ENCODE measurements at places on chromosomes 12 and 14. TPM values are rescaled to one million over a fixed set of nuclear protein-coding genes. Genes with fewer than 3 reads are reported as not detected.

DNA sequence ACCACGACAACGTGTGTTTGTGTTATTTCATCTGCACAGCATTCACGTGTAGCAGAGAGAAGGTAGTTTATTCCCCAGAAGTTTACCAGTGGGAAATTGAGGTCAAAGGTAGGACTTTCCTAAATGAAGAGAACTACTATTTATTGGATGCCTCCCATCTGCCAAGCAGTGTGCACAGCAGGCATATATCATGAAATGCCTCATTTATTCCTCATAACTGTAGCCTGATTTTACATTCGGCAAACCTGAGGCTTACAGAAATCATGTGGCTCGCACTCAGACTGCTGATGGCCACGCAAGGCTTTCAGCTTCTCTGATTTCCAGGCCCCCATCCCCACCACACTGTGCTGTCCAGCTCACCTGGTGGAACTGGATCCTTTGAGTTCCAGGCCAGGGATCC, 33.5 kb downstream of the NTF3 start:
- DNase-seq, result no peak
- H3K4me1 ChIP-seq, result no peaks in the 10 kb centered on the region
- no peaks in the 10 kb centered on the region for H3K27me3 ChIP-seq
- no peaks in the 10 kb centered on the region for H3K36me3 ChIP-seq
- no peak overlapping the region for H3K27ac ChIP-seq
- H3K4me3 ChIP-seq, result no peak overlapping the region

The KRT78 gene
- not detected for total RNA-seq

The CELA1 gene
- not detected for total RNA-seq

The FGF23 gene
- total RNA-seq, result 0.32 TPM

DNA sequence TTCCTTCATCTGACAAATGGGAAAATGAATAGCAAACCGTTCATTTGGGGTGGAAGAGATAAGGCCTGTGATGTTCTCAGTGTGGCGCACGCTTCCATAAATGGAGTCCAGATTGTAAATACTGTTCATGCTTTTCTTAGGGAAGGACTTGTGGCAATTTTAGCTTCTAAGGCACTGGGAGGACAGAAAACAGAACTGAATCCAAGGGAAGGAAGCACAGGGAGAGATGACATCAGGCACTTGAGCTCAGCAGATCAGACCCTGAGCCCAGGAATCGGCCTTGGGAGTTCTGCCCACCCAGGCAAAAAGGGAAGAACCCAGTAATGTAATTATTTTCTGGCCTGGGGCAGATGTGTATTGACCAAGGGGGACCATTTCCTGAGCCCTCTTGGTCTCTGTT, 7.2 kb upstream of the SH2B3 start:
- no peaks in the 10 kb centered on the region for H3K36me3 ChIP-seq
- H3K4me1 ChIP-seq, result no peaks in the 10 kb centered on the region
- no peak overlapping the region for H3K4me3 ChIP-seq
- DNase-seq, result no peak

- no peak for DNase-seq
- no peaks in the 10 kb centered on the region for H3K36me3 ChIP-seq
- H3K4me1 ChIP-seq, result no peaks in the 10 kb centered on the region
- H3K27me3 ChIP-seq, result no peaks in the 10 kb centered on the region
- no peak overlapping the region for H3K27ac ChIP-seq
Observed at GRCh38 chr12:11695321-11695720, 45.8 kb downstream of the ETV6 start.

GRCh38 chr14:101827286-101827685, 65.8 kb downstream of the PPP2R5C start:
- no peaks in the 10 kb centered on the region for H3K27me3 ChIP-seq
- peaks cover 13% of the 10 kb centered on the region for H3K36me3 ChIP-seq
- H3K4me3 ChIP-seq, result no peak overlapping the region
- no peaks in the 10 kb centered on the region for H3K4me1 ChIP-seq

- no peak overlapping the region for H3K27ac ChIP-seq
- DNase-seq, result no peak
Observed at GRCh38 chr14:65238456-65238855, 136.1 kb upstream of the MAX start.

The ITGB7 gene
- total RNA-seq, result 1.6 TPM

DNA sequence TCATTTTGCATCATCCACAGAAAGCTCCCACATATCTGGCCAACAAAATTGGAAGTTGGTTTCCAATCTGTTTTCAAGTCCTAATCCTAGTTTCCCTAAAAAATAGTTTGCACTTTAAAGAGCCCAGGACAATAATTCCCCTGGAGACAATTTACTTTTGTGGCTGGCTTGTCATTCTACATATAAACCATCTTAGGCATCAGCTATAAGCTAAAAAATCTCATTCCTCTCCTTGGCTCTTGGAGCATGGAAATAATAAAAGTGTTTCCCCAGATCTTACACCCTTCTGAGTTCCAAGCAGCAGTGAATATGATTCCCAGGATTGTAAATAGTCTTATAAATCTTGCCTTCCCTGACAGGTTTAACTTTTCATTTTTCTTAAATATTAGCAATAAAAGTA, 89.1 kb upstream of the NUDT4 start:
- H3K36me3 ChIP-seq, result no peaks in the 10 kb centered on the region
- H3K27ac ChIP-seq, result no peak overlapping the region
- H3K4me1 ChIP-seq, result no peaks in the 10 kb centered on the region
- no peak for DNase-seq
- no peaks in the 10 kb centered on the region for H3K27me3 ChIP-seq

The FMNL3 gene
- total RNA-seq, result 23.5 TPM

The SIX6 gene
- not detected for total RNA-seq

- peak; percentile 42 for DNase-seq
- no peaks in the 10 kb centered on the region for H3K4me1 ChIP-seq
- H3K27me3 ChIP-seq, result no peaks in the 10 kb centered on the region
- H3K4me3 ChIP-seq, result no peak overlapping the region
Observed at GRCh38 chr14:103833711-103834110, 13.7 kb downstream of the PPP1R13B start.

DNA sequence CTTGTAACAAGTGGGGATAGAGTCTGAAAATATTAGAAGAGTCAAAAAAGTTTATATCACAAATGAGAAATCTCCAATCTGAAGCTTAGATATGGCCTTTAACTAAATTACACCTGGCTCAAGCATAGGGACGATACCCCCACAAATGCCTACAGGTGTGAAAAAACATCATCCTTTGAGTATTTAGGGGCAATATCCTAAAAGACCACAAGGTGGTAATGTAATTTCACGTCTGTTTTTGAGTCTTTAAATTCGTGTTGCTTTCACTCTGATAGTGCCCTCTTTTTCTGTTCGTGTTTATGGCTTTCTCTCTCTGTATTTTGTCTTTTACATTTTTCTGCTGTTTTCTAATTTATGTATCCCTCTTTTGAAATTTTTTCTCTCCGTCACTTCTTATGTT, 84.3 kb downstream of the ETNK1 start:
- H3K4me1 ChIP-seq, result peaks cover 5% of the 10 kb centered on the region
- H3K27ac ChIP-seq, result no peak overlapping the region
- no peak overlapping the region for H3K4me3 ChIP-seq
- H3K36me3 ChIP-seq, result peaks cover 87% of the 10 kb centered on the region
- H3K27me3 ChIP-seq, result no peaks in the 10 kb centered on the region
- DNase-seq, result no peak

- no peaks in the 10 kb centered on the region for H3K4me1 ChIP-seq
- no peak overlapping the region for H3K27ac ChIP-seq
- no peaks in the 10 kb centered on the region for H3K27me3 ChIP-seq
- DNase-seq, result peak; percentile 35
Observed at GRCh38 chr12:110339184-110339952, 58.3 kb downstream of the ATP2A2 start.

The KCNA1 gene
- not detected for total RNA-seq

GRCh38 chr12:14393751-14394150, 28.3 kb downstream of the ATF7IP start:
- no peaks in the 10 kb centered on the region for H3K27me3 ChIP-seq
- H3K27ac ChIP-seq, result peak overlapping the region; percentile 40
- no peak overlapping the region for H3K4me3 ChIP-seq
- peaks cover 7% of the 10 kb centered on the region for H3K4me1 ChIP-seq
- no peak for DNase-seq

DNA sequence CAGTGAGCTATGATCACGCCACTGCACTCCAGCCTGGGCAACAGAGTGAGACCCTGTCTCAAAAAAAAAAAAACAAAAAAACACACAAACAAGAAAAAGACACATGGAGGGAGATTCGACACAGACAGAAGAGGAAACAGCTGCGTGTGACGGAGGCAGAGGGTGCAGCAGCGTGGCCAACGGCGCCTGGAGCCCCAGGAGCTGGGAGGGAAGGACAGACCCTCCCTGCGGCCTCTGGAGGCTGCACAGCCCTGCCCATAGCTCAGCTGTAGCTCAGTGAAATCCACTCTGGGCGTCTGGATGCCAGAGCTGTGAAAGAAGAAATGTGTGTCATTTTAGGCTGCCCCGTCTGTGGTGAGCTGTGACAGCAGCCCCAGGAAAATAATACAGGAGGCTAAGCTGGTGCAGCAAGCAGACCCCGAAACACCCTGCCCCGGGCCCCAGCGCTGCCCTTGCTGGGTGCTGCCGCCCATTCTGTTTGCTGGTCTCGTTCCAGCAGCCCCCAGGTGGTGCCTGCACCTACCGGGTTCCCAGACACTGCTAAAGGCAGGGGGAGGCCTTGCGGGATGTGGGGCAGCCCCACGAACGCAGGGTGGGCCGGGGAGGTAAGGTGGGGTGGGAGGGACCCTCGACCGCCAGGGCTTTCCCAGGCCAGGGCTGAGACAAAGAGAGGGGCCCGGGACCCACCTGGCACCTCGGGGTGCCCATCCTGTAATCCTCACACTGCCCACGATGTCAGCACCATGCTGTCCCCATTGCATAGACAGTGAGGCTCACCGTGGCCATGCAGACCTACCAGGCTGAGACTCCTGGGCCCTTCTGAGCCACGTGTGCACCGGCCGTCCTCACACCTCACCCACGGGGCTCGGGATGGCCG, 21.2 kb downstream of the GALNT9 start:
- H3K36me3 ChIP-seq, result no peaks in the 10 kb centered on the region
- no peaks in the 10 kb centered on the region for H3K4me1 ChIP-seq
- H3K27me3 ChIP-seq, result no peaks in the 10 kb centered on the region
- H3K4me3 ChIP-seq, result no peak overlapping the region
- no peak overlapping the region for H3K27ac ChIP-seq

- no peak overlapping the region for H3K4me3 ChIP-seq
- no peaks in the 10 kb centered on the region for H3K4me1 ChIP-seq
- H3K36me3 ChIP-seq, result peaks cover 44% of the 10 kb centered on the region
- H3K27me3 ChIP-seq, result no peaks in the 10 kb centered on the region
- DNase-seq, result no peak
Observed at GRCh38 chr14:75138492-75138891, 11.6 kb upstream of the NEK9 start.

DNA sequence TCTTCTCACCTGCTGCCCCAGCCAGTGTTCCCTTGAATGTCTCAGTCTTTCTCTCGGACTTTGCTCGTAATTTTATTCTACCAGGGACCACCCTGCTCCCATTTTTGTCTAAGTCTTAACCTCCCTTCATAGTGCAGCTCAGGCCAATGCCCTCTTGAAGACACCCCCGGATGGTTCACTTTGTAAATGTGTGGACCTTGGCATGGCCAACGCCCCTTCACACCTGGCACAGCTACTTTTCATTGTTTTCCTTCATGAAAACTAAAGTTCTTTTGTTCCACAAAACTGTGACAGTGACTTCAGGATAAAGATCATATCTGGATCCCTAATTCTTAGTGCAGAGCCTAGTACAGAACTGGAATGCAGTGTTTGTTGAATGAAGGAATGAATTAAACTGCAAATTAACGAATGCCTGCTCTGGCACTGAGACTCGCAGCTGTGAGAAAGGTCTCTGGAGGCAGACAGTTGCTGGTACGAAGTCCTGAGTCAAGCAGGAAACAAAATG, 3.5 kb upstream of the RNASE4 start:
- DNase-seq, result no peak
- H3K4me1 ChIP-seq, result peaks cover 4% of the 10 kb centered on the region
- H3K27me3 ChIP-seq, result no peaks in the 10 kb centered on the region
- H3K4me3 ChIP-seq, result peak overlapping the region; percentile 98
- no peaks in the 10 kb centered on the region for H3K36me3 ChIP-seq

The GRIP1 gene
- 47.6 TPM for total RNA-seq

- no peaks in the 10 kb centered on the region for H3K27me3 ChIP-seq
- H3K4me1 ChIP-seq, result no peaks in the 10 kb centered on the region
Observed at GRCh38 chr12:73383584-73384222, 1111.5 kb downstream of the TRHDE start.

GRCh38 chr14:68460541-68460940, 332.3 kb downstream of the ZFP36L1 start:
- no peaks in the 10 kb centered on the region for H3K36me3 ChIP-seq
- H3K27ac ChIP-seq, result no peak overlapping the region
- peaks cover 9% of the 10 kb centered on the region for H3K4me1 ChIP-seq
- H3K27me3 ChIP-seq, result no peaks in the 10 kb centered on the region

DNA sequence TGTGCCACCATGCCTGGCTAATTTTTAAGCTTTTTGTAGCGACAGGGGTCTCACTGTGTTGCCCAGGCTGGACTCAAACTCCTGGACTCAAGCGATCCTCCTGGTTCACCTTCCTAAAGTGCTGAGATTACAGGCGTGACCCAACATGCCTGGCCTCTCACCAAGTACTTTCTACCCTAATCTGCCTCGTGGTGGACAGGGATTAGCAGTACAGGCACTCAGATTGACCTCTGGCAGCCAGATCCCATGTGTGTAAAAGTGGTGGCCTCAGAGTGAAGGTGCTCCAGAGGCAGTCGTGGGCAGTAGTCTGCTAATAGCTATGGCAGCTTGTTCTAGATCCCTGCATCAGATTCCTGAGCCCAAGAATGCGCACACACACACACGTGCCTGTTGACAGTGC, 30.9 kb downstream of the MTHFD1 start:
- no peaks in the 10 kb centered on the region for H3K4me1 ChIP-seq
- no peak for DNase-seq
- peaks cover 59% of the 10 kb centered on the region for H3K36me3 ChIP-seq
- H3K4me3 ChIP-seq, result no peak overlapping the region
- H3K27me3 ChIP-seq, result no peaks in the 10 kb centered on the region

DNA sequence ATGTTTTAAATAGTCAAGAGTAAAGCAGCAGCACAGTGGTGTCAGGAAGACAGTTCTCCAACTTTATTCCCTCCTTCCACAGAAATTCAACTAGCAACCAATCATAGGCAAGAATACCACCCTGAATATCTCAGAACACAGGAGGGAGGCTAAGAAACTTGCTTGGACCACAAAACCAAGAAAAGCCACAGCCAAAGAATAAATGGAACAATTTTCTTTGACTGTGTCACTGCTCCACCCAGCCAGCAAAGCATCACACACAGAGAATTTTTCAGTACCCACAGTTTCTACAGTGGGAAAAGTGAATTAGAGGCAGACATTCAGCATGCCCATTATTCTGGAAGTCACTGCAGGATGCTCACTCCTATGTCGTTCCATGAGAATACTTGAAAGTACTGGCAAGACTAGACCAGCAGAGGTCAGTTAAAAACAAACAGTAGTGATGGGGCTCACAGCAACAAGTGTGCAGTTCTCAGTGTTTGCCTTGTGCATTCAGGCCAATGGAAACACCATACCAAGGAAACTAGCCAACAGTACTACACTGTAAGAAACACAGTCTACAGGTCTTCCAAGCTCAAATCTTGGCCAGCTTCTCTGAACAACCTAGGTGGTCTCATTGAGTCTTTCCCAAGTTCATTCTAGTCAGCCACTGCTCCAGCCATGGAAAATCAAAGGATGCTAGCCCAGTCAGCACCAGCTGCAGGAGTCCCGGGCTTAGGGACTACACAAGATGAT, 56.8 kb upstream of the FOXG1 start:
- no peaks in the 10 kb centered on the region for H3K36me3 ChIP-seq
- no peak for DNase-seq
- no peak overlapping the region for H3K27ac ChIP-seq
- H3K27me3 ChIP-seq, result no peaks in the 10 kb centered on the region
- no peak overlapping the region for H3K4me3 ChIP-seq

GRCh38 chr12:70196811-70197281, 46.4 kb upstream of the CNOT2 start:
- H3K4me1 ChIP-seq, result no peaks in the 10 kb centered on the region
- DNase-seq, result no peak
- H3K27ac ChIP-seq, result no peak overlapping the region
- no peaks in the 10 kb centered on the region for H3K36me3 ChIP-seq
- H3K4me3 ChIP-seq, result no peak overlapping the region
